ENCODE measurements at places on chromosomes 16 and 17.

- no peak for DNase-seq
Observed at GRCh38 chr17:47738178-47738577, 5.1 kb downstream of the TBX21 start.

DNA sequence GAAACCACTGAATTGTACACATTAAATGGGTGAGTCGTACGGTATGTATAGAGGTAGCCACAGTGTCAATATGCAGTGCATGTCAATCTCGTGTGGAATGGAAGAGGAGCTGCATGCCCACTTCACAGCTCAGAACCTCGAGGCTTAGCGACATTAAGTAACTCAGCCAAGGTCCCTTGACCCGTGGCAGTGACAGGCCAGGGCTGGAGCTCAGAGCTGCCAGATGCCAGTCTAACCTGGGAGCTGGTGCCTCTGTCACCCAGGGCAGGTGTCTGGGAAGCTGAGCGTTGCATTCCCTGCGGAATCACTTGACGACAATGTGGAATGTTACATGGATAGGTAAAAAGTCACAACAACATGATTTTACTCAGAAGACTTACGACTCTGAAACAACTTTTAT, 298.1 kb downstream of the FOXL1 start:
- DNase-seq: no peak

GRCh38 chr17:27845264-27846041, 45.1 kb upstream of the NOS2 start:
- DNase-seq: no peak

GRCh38 chr16:58628845-58629732, 537 bp downstream of the CNOT1 start:
- DNase-seq: peak; percentile 47

GRCh38 chr17:62707425-62707739, 79.9 kb downstream of the MRC2 start:
- no peak for DNase-seq

DNA sequence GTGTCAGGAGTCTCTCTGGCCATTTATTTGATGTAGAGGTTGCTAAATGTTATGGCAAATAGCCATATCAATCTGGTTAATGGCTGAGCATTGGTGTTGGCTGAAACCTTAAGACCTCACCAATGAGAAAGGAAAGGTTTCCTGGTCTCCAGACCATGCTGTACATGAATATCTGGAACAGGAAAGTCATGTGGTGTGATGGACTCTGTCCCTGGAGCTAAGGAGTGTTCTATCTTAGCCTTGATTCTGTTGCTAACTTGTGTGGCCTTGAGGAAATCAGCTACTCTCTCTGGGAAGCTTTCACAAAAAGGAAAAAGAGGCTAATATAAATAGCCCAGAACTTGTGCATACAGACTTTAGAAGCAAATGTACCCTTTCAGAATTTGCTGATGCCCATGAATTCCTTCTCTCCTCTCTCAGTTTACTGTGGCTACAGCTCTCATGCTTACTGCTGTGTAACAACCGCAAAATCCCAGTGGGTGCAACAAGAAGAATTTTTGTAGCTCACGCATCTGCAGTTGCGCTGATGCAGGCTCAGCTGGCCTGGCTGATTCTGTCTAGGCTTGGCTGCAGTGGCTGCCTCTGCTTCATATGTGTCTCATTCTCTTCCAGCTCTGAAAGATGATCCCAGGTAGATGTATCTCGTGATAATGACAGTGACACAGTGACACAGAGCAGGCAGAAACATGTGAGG, 287.5 kb downstream of the NPIPA8 start:
- DNase-seq: no peak

- no peak for DNase-seq
Observed at GRCh38 chr17:35489944-35490343, 41.4 kb upstream of the SLFN13 start.

DNA sequence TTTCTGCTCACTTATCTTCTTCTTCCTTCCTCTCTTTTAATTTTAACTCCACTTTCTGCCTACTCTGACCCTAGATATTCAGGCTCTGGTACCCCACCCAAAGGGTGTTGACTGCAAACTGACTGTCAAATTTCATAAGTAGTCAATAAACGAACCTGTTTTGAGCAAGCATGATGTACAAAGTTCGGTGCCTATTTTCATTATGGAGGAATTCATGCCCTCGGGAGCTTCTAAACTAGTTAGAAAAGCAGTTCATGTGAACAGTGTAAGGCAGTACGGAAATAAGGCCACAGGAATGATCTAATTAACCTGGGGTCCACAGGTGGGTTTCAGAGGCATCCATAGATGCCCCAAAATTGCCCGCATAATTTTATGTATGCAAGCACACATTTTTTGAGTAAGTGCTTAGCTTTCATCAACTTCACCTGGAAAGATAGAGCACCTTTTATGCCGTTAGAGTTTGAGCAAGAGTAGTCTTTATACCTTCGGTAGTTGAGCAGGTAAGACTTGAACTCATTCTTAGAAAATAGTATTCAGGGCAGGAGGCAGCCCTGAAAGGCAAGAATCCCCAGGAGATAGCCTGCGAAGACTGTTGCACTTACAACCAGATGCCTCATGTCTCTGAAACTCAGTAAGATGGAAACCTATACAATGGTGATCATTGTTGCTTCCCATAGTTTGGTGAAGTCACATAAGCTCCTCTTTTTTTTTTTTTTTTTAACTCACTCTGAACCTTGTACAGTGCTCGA, 36.6 kb upstream of the TBX2 start:
- DNase-seq: no peak

DNA sequence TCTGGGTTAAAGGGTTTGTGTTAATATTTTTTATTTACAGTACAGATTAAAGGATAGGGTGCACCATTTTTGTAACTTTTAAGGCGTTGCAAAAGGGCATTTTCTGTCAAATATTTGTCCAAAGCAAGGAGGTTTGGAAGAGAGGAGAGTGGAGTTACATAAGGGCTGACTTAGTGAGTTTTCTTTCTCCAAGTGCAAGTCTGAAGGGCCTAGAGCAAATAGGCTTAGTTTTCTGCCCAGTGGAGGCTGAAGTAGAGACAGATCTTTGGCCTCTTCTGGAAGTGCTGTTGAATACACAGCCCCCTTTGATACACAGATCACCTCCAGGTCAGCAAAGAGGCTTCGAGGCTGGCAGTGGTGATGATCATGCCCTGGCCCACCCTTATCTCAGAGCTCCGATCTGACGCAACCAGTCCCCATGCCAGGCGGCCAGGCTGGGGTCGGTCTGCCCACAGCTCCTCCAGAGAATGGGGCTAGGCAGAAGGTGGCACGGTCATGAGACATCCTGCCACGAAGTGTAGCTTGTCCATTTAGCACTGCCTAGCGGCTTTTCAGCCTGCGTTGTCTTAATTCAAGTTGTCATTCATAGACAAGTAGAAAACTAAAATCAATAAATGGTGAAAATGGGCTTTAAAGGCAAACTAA, 79.5 kb upstream of the IRX3 start:
- no peak for DNase-seq

DNA sequence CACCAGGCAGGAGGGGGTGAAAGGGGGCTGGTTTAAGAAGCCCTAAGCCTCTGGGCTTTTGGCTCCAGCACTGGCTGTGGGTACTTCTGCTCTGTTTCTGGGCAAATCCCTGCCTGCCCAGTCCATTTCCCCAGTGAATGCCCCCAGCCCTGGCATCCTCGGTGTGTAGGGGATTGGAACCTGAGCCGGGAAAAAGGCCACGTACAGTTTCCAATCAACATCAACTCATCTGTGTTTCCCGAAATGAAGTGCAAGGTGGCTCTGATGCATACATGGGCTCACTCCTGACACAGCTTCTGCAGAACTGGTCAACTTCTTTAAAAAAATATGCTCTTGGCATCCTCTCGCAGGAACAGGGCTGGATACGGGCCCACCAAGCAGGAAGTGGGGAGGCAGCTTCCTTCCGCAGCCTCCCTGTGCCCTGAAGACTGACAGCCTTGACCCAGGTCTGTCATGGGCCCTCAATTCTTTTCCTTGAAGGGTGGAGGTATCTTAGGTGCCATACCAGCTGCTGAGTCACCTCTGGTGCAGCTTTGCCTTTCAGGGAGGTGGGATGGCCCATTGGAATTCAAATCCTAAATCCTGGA, 73.3 kb downstream of the N4BP1 start:
- DNase-seq: no peak

DNA sequence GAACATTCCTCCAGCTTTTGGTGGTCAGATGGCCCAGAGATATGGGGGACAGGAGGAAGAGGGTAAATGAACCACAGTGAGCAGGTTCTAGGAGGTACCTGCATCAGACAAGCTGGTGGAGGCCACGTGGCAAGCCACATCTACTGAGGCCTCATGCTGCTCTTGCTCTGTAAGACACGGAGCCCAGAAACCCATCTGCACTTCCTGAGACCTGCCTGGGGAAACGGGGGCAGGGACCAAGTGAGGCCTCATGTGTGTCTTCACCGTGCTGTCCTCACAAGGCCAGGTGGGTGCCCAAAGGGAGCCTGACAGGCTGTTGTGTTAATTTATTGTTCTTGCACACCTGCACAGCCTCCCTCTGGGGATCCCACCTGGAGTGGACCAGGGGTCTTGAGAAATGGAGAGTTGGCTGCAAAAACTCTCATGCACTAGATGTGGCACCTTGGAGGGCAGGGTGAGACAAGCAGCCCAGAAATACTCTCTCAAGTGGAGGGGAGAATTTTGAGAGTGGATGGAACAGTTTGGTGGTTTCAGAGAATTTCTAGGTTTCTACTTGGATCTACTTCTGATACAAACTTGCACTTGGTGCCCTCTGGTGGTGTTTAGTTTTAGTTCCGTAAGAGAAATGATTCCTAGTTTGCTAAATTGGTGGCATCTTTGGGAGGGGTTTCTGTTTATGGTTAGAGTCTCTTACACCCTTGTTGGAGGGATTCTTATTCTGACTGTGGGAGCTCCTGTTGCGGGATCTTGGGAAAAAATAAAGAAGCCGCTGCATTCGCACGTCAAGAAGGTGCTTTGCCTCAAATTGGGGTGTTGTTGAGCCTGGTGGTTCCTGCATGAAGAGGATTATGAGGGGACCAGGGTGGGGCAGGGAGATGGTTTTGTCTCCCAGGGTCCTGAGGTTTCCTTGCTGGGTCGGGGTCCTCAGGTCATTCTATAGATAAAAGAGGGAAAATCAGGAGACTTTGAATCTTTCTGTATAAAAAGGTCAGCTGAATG, 47.5 kb downstream of the SLC6A2 start:
- DNase-seq: no peak

GRCh38 chr16:73527187-73527586, 479.3 kb upstream of the ZFHX3 start:
- DNase-seq: no peak

- DNase-seq: peak; percentile 35
Observed at GRCh38 chr16:19210280-19210924, 42.4 kb downstream of the SYT17 start.

GRCh38 chr16:51524555-51525373, 373.7 kb upstream of the SALL1 start:
- DNase-seq: no peak
